NCI-H524 (cell line): ENCODE measurements at places on chromosomes 11 and 22.

GRCh38 chr11:59141673-59142460 is 789 bp upstream of the FAM111A start:
- no peak for DNase-seq

GRCh38 chr11:130602641-130603334 is 154.3 kb downstream of the ADAMTS15 start:
- peak; percentile 27 for DNase-seq

GRCh38 chr11:133943950-133944698 is 12.6 kb downstream of the IGSF9B start:
- DNase-seq = peak; percentile 63

DNA sequence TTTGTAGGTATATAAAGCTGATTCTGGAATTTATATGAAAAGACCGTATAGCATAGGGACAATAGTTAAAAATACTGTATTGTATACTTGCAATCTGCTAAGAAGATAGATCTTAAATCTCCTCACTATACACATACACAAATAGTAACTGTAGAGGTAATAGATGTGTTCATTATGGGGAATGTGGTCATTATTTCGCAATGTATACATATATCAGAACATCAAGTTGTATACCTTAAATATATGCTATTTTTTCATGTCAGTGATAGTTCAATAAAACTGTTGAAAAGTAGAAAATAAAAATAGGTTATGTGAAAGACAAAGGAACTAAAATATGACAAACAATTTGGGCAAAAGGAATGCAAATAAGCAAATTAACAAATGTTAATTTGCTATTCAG is 35.2 kb upstream of the LIN7C start:
- DNase-seq = no peak

DNA sequence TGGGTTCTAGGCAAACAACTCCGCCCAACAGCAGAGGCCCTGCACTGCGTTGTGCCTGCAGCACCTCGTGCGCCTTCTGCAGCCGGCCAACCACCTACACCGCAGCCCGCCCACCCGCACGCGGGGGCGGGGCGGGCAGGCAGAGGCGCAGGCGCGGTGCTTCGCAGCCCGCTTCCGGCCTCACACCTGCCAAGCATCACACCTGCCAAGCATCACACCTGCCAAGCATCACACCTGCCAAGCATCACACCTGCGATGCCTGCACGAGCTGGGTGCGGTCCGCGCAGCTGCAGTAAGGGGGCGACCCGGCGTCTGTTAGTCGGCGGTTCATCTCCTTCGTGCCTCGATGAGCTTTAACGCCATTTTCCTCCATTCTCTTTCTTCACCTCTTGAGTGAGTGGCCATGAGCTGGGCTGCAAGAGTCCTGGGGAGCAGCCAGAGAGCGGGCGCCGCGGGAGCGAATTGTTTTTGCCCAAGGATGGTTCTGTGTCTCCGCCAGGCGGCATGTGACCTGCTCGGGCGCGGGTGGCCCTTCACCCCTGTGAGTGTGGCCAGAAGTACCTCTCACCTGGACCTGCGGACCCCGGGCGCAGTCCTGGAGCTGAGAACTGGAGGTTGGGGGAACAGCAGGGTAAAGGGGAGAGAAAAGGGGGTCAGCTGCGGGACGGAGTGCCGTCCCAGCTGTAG is at the start of gene LDHAL6A:
TSS of gene LDHAL6A (plus strand) at position 171 of the 687 bp plus-strand sequence. CDS start 825 bp downstream, outside the sequence.
- no peak for DNase-seq

DNA sequence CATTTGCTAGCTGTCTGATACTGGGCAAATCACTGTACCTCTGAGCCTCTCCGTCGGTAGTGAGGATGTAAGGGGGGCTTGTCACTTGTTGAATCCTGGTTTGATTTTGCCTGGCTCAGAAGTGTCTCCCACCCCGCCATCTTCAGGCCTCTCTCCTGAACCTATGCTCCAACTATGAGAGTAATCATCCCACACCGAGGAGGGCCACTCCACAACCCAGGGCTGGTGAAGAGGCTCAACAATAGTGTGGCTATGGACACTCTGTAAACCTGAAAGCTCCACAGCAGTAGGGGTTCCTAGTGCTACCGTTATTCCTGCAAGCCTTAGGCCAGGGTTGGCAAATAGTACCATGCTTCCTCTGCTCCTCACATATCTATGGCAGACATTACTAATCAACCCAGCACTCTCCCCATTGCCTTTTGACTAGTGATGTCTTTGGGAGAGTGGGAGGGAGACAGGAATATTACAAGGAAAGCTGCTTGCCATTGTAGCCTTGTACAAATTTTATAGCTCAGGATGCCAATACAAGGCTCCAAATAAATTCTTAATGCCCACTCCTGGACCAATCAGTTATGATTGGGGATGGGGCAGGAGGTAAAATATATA is 134.0 kb upstream of the TEAD1 start:
- no peak for DNase-seq

DNA sequence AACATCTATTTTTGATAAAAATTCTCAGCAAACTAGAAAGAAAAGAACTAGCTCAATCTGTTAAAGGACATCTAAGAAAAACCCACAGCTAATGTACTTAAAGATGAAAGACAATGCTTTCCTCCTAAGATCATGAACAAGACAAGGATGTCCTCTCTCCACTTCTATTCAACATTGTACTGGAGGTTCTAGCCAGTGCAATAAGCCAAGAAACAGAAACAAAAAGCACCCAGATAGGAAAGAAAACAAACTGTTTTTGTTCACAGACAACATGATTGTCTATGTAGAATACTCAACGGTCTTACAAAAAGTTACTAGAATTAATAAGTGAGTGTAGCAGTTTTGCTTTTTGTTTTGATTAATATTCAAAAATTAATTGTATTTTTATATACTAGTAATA is 7.8 kb downstream of the CD3D start:
- no peak for DNase-seq

DNA sequence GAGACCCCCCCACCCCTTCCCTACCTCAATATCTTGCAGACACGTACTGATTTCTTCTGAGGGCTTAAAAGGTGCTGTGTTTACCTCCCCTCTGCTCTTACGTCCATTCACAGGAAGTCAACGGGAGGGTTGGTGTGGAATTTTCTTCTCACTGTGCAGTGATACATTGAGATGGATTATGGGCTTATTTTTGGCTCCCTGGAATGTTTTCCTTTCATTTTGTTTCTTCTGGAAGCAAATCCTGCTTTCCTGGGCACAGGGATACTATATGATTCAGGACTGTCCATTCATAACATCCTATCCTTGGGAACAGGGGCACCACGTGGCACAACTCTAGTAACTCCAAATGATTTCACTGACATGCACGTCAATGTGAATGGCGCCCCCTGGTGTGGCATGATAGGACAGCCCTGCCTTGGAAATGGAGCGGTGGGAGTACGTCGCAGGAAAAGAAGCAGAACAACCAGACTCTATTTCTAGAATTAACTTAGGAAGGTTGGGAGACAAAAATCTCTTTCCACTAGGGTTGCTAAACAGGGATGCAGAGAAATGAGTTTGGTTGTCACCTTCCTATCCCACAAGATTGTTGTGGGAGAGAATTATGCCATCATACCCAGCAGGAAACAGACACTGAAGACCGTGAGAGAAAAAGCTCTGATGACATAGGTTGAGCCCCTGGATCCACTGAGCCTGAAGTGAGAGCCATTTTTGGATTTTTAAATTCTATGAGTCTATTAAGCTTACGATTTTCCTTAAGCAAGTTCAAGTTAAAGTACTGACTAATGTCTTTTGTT is 146.5 kb upstream of the RAG2 start:
- DNase-seq = peak; percentile 51

DNA sequence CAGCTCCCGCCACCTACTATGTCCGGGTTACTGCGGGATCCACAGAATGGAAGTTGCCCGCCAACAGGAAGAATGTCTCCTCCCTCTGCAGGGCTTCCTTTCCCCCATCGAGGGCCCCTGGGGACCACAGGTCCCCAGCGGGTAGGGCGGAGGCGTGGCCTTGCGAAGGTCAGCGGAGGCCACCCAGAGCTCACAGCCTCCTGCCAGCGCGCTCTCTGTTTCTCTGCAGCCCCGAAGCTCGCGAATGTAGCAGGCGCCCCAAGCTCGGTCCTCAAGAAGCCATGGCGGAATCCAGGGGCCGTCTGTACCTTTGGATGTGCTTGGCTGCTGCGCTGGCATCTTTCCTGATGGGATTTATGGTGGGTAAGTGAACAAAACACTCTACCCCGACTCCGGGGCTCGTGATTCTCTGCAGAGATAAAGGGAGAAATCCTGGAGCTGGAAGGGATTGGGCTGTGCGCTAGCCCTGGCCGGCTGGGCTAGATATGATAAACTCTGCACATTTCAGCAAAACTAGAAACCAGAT is at the start of gene NAALAD2:
TSS of gene NAALAD2 (plus strand) at position 186 of the 526 bp plus-strand sequence. CDS start at position 282, 96 bp downstream.
- DNase-seq = peak; percentile 78

- DNase-seq = no peak
These were observed 76.4 kb downstream of the TMEM135 start for GRCh38 chr11:87114093-87114492.

- no peak for DNase-seq
These were observed 1.1 kb downstream of the ST13 start for GRCh38 chr22:40855071-40855978.

DNA sequence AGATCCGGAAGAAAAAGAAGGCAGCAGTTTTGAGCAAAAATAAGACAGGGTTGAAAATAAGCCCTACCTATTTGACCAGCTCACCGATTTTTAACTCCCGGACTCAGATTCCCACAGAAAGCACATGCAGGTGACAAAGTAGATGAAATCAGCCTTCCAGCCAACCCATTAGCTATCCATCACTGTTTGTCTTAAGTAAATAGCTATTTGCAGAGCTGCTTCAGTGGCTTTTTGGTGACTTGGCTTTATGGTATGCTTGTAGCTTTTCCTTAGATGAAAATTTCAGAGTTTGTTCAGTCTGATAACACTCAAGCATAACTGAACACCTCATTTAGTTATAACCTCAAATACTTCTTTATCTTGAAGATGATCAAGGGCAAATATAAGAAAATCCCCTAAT is 192.6 kb downstream of the HIPK3 start:
- DNase-seq = no peak

GRCh38 chr11:108804511-108804910 is 139.6 kb downstream of the DDX10 start:
- DNase-seq = no peak

DNA sequence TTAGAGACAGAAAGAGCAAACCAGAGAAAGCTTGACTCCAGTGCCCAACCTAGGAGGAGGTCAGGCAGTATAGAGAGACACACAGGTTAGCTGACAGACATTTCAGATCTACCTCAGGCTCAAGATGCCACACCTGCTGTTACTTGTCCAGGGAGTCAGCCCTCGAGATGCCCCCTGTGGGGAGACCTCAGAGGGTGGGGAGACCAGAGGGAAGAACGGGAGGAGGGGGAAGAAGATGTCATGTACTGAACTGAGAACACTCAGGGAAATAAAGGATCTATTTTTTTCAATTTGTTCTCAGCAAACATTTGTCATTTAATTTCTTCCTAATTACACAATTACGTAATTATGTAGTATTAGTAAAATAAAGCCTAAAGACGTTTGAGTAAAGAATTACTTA is 196.3 kb upstream of the CADM1 start:
- DNase-seq = no peak

DNA sequence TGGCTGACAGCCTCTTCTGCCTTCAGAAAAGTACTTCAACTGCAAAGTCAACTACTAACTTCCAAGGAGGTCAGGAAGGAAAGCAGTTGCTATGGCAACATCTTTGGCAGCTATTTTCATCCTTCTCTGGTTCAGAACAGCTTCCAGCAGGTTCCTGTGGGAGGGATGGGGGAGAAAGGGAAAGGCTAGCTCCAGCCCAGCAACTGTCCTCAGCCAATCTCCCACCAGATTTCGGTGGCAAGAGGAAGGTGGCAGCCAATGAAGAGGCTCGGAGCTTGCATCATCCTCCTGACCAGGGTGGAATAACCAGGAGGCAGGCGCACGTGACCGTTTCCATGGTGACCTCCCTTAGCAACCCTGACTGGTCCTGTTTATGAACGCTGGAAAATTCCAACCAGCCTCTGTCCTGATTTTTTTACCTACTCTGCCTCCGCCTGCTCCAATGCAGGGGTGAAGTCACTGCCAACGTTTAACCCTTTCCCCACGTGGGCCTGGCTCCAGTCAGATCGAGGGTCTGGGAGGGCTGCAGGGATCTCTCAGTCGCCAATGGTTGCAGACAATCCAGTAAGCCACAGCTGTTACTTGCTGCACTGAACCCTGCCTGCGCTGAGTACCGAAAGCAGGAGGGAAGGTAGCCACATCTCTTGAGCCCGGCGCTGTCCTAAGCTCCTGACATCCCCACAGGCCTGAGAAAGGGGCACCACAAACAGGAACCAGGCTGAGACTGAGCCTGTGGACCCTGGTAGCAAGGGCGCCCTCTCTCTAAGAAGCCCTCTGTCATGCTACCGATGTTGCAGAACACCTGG is 11.2 kb upstream of the MALAT1 start:
- peak; percentile 99 for DNase-seq

DNA sequence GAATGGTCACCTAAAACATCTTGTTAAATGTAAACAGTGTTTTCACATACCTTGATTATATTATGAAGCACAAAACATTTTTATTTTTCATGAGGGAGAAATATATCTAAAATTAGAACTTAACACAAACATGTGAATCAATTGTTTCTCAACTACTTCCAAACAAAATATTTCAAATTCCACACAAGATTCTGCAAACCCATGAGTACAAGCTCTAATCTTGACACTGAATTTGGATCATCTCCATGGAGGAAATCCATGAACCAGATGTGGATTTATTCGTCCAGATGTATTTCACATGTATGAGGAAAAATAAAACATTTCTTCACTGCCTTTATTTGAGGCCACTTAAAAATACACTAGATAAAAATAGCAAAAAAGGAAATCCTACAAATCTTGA is 184.2 kb downstream of the SBF2 start:
- DNase-seq = no peak

DNA sequence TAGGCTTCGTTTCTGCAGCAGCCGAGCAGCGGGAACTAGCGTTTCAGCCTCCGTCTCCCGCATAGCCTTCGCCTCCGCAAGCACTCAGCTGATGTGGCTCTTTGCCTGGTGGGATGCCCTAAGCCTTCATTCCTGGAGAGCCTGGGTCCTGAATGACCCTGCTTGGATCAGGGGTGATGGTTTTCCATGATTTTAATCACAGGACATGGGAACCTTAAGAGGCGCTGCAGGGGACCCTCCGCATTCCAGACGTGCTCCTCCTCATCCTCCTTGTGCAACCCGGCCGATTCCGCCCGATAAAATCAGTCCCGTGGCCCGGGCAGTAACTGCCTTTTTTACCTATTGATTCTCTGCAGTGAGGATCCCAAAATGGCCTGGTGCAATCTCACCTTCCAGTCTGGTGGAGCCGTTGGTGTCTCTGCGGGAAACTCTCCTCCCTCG is 8.2 kb downstream of the C11orf21 start:
- DNase-seq = no peak

DNA sequence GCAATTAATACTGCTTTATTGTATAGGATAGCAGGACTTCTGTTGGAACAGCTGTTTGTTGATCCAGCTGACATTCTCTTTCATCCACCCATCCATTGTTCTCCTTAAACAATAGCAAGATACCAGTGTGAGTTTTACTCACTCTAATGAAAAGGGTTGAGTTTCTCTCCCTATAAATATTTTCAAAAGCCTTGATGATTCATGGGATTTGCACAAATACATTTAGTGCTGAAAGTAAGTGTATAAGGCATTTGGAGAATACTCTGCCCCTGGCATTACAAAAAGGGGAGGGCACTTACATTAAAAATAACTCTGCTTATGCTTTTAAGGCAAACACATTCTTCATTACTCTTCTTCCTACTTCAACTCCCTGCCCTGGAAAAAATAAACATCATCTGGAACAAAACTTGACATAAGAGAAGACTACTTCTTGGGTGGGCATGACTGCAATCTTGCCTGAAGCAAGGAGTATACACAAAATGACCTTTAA is 634.9 kb downstream of the METTL15 start:
- DNase-seq = no peak
